SK-N-MC (cell line): ENCODE measurements at places on chromosomes 3 and 15.

GRCh38 chr3:9347081-9347480, 15.8 kb upstream of the THUMPD3 start:
- no peak for DNase-seq

GRCh38 chr15:67076147-67076843, 10.9 kb downstream of the SMAD3 start:
- DNase-seq: no peak

DNA sequence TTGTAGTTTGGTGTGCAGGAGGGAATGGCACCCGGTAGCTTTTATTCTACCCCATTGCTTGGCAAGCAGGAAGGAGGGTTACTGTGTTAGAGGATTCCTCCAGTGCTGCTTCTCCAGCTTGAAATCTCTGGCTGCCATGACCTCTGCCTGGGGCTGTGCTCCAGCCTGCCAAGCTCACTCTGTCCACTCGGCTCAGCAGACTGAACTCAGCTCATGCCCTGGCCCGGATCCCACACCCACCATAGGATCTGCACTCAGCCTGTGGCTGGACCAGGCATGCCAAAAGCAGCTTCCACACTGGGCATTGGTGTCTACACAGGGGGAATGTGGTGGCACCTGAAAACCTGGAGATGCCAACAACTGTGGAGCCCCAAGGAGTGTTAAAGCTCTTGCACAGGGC, 26.3 kb downstream of the CLDN16 start:
- no peak for DNase-seq

DNA sequence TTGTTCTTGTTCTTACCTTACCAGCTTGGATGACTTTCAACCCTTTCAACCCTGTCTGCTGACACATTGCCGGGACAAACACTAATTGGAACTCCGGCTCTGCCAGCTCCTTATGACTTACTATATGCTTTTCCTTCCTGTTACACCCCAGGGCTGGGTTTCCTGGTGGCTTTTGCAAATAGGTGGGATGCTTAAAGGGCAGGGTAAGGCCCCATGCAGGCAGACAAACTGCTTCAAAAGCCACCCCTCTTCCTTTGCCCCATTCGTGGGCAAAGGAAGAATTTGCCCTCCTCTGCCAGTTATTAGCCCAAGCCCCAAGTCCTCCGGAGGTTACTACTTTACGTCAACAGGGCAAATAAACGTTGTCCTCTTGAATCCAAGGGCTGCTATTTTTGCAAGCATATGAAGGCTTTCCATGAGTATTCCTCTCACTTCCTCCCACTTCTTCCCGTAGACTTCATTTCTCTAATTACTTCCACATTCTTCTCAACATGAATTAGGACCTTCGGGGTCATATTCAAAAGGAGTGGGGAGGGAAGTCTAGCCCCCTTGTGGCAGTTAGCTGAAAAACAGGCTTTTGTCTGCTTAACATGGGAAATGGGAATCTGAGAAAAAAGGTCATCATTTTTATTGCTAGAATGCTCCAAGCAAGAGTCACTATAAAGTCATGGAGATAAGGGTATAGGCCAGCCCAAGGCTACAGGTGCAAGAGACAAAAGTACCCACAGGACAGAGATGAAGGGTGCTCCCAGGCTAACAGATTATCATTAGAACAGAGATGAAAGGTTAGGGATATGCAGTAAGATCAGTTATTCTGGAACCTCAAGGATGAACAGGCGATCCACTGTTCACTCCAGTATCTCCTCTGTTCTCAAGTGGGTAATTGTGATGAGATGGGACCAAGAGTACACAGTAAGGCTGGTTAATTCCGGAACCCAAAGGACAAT, 56.3 kb upstream of the FSTL1 start:
- DNase-seq: peak; percentile 24

DNA sequence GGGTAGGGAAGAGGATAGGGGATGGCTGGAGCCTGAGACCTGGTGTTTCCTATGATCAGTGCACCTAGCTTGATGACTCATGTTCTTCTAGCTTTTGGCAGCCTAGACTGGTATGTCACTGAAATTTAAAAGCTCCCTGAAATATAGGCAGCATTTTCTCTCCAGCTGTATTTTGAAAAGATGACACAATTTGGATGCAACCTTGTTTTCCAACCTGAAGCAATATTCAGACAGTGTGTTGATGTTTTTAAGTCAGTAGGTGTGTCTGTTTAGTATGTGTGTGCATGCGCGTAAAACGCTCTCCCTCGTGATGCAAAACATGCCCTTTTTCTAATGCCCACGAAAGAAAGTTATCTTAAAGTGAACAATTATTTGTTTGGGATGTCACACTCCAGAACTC, 58.5 kb downstream of the RPL22L1 start:
- DNase-seq: no peak

GRCh38 chr3:44883213-44883955, 9.0 kb downstream of the TGM4 start:
- no peak for DNase-seq

DNA sequence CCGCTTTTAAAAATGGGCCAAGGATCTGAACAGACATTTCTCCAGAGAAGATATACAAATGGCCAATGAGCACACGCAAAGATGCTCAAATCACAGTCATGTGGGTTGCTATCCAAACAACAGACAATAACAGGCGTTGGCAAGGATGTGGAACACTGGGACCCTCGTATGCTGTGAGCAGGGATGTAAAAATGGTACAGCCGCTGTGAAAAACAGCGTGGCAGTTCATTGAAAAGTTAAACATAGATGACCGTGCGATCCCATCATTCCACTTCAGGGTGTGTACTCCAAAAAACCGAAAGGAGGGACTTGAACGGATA, 6.7 kb upstream of the LRRC15 start:
- DNase-seq: no peak

GRCh38 chr3:39780352-39780751, 29.1 kb upstream of the MYRIP start:
- DNase-seq: no peak

DNA sequence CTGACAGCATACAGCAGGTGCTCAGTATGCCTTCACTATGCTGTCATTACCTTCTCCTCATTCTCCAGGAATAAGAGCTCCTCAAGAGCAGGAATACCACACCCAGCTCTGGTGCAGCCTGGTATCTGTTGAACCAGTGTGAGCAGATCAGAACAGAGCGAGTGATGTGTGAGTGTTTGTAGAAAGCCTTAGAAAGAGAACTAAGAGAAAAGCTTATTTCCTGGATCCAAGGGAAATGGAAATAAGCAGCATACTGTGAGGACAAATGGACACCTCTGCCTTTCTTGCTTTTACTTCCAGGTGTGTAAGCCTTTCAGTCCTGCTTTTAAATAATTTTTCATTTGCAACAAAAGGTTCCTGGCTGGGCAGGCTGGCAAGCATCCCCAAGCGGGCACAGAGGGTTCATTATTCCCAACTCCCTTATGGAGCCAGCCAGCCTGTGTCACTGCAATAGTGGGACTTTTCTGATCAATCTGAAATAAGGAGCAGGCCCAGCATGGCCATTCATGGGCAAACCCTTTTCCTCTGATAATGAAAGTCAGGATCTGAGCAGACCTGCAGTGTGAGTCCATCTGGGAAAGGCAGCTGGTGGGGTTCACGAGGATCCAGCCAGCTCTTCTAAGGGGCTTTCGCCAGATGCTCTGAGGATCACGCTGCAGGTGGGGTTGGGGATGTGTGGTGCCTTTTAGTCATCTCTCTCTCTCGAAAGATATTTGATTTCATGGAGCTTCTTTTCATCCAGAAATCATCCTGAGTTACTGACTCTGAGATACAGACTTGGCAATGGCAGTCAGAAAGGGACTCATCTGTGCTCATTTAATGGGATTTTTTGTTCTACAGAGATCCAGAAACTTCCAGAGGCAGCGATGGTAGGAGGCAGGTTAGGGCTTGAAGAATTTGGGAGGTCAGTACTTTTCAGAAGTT, 594.9 kb upstream of the CFAP20DC start:
- DNase-seq: no peak

DNA sequence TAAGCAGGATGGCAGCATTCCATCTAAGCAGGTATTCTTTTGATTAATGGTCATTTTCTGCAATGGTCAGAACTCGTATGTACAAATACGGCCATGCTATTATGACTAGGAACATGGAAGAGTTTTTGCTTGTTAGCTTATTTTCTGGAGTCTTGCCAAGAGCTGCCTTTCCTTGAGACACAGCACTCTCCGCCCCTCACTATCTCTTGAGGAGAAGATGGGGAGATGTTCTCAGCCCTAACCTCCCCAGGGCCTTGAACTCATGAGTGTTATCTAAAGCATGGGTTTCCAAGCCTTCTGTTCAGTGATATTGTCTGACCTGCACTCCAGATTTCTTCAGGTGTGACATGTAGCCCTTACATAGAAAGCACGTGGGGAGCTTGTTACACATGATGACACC, 65.9 kb upstream of the ACTC1 start:
- no peak for DNase-seq

GRCh38 chr3:21564531-21564930, 186.5 kb downstream of the ZNF385D start:
- no peak for DNase-seq

- no peak for DNase-seq
Observed at GRCh38 chr3:45551214-45552010, 43.1 kb upstream of the LIMD1 start.

DNA sequence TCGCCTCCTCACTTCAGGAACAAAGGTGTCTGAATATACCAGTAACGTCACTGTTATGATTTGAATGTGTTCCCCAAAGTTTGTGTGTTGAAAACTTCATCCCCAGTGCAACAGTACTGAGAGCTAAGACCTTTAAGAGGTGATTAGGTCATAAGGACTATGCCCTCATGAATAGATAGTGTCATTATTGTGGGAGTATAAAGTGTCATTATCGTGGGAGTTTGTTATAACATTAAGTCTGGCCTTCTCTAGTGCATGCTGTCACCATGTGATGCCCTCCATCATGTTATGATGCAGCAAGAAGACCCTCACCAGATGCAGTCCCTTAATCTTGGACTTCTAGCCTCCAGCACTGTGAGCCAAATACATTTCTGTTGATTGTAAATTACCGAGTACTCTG, 53.7 kb upstream of the TLE3 start:
- no peak for DNase-seq

DNA sequence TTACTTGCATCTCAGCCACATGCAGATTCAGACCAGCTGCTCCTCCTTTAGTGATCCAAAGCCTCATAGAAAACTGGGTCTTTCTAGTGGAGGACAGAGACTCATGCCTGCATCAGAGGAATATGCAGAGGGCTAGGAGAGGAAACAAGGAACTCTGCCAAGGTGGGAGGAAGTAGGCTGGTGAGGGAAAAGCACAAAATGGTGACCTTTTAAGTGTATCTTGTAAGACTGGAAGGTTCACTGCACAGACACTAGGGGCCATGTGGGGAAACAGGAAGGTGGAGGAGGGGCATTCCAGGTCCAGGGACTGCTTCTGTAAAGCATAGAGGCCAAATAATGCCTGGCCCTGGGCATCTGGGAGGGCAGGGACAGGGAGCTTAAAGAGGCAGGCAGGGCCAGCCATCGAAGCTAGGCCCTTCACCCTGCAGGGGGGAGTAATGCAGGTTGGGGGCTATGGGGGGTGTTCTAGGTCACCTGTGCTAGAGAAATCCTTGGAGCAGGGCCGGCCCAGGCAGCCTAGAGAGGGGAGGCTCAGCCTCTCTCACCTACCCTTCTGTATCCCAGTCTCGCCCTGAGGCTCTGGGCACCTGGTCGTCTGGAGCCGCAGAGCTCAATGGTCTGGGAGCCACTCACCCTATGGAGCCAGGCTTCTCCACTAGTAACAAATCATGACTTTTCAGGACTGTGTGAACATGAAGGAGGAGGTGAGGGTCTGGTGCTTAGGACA, 117.7 kb downstream of the DNAJB8 start:
- no peak for DNase-seq

- DNase-seq: no peak
Observed at GRCh38 chr3:71466483-71466882, 117.0 kb downstream of the FOXP1 start.

- DNase-seq: no peak
Observed at GRCh38 chr3:112654979-112655378, 14.0 kb upstream of the CCDC80 start.

GRCh38 chr3:46876313-46877300, 914 bp upstream of the PTH1R start:
- DNase-seq: no peak

DNA sequence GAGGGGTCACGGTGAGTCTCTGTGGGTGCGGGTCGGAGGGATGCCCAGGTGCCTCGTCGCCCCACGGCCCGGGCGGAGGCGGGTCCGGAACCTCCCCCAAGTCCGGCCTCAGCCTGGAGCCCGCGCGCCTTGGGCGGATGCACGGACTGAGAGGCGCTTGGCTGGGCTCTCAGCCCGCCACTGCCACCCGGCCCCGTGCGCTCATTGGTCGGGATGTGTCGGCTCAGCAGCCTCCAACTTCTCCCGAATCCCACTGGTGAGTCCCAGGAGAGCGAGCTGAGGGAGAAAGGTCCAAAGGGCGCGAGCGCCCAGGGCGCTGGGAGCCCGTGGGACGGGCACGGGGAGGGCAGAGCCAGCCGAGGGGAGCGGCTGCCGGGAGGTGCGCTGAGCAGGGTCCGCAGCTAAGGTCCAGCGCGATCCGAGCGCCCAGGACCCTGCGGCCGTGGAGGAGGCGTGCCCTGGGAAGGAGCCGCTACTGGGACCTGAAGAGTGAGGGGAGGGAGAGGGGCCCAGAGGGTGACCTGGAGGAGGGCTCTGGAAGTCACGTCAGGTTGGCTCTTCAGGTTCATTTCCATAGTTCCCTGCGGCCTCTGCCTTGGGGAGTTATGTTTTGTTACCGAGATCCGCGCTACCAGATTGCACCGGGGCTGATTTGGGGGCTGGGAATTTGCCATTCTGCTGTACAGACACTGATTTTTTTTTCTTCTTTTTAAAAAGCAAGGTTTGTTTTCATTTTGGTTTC, at the start of gene MME:
Gene MME, plus strand, starts transcription at position 574 of the 742 bp plus-strand sequence. CDS start 3,849 bp downstream, outside the sequence.
- no peak for DNase-seq

- DNase-seq: no peak
Observed at GRCh38 chr3:98900265-98901118, 1.0 kb downstream of the DCBLD2 start.

DNA sequence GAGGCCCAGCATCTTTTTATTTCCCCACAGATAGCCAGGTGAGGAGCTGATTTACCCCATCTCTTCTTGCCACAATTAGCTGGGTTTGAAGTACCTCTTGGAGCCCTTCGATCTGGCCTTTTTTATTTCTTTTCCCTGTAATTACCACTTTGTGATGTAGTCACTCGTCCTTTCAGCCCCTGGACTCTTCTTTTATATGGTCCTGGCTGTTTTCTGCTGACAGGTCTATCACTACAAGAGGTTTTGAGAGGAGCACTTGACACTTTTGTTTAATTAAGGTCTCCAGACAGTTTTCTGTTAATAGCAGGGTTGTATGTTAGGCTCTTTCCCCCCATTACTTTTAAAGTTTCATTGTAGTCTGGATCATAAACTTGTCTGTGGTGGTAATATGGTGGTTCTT, 11.8 kb downstream of the ATXN7 start:
- DNase-seq: no peak

- no peak for DNase-seq
Observed at GRCh38 chr3:81378552-81379293, 382.7 kb downstream of the GBE1 start.

GRCh38 chr15:68315495-68316031, 38.0 kb downstream of the FEM1B start:
- DNase-seq: no peak
